Right renal pelvis (tissue), 4 donors: ENCODE measurements at places on chromosomes 7 and 10. TPM values are rescaled to one million over a fixed set of nuclear protein-coding genes. Genes with fewer than 3 reads are reported as not detected.
A peak's percentile ranks its signal among the peaks of the same experiment; 100 is the strongest.

- no peak for DNase-seq
These were observed 77.5 kb upstream of the FAM171A1 start for GRCh38 chr10:15448598-15448997.

DNA sequence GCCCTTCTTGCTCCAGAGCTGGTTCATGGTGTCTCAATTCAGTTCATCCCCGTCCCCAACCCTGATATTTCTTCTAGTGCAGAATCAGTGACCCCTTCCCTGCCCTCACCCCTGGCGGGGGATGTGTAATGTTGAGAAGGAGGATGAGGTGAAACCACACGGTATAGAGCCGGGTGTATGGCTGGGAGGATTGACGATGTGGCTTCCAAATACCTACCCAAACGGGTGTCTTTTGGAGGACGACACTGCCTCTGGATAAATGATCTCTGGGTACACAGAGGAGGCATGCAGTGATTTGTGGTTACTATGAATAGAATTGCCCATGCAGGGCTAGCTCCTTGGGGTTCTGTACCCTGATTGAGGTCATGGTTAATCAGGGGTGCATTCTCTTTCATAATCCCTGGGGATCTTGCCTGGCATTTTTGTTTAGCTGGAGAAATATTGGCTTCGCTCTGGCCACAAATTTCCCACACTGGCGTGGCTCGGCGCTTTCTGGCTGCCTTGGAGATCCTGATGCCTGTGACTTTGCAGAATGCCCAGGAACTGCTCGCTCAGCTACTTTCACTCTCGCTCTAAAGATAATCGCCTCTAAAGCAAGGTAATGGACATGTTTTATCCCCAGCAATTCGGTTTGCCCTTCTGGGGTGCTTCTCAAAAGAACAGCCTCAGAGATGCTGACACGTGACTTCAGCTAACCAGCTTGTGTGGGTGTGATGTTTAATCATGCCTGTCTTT, 89.2 kb downstream of the RBM20 start:
- DNase-seq, result no peak

Gene ATOH7
- 1.3 TPM for polyA plus RNA-seq

Gene NME8
- polyA plus RNA-seq, result 0.26 TPM

DNA sequence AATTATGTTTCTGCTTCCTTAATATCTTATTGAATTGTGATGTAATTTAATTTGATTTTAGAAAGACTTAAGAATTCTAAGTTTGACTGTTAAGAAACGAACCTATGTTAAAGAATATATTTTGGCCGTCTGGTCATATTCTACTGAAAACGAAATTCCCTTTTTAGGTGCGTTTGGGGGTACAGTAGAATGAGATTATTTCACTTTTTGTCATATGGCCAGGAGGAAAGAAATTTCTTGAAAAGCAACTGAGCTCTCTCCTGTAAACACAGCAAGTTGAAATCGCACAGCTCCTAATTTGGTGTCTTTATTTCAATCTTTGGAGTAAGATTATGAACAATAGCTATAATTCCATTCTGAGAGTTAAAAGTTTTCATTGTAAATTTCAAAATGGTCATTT, 227.6 kb downstream of the CACNB2 start:
- no peak for DNase-seq

- DNase-seq, result no peak
These were observed 22.5 kb downstream of the SYPL1 start for GRCh38 chr7:106089647-106090046.

Gene A1CF
- 6.0 TPM for polyA plus RNA-seq

DNA sequence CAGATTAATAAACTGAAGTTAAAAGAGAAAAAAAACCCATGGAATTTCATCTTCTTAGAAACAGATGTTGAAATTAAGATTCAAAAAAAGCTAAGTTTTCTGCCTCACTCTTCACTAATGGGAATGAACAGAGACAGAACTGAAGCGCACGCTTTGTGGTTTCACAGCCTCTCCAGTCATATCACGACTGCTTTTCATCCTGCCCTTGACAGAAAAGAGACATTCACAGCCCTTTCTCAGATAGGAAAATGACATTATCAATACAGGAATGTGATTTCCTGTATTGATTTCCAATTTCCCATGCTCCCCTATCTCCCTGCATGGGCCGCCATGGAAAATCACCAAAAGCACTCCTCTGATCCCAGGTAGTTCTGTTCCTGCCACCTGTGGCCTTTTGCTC, 108.2 kb downstream of the PFKFB3 start:
- no peak for DNase-seq

GRCh38 chr10:13890233-13891127, 303.7 kb downstream of the PRPF18 start:
- no peak for DNase-seq

DNA sequence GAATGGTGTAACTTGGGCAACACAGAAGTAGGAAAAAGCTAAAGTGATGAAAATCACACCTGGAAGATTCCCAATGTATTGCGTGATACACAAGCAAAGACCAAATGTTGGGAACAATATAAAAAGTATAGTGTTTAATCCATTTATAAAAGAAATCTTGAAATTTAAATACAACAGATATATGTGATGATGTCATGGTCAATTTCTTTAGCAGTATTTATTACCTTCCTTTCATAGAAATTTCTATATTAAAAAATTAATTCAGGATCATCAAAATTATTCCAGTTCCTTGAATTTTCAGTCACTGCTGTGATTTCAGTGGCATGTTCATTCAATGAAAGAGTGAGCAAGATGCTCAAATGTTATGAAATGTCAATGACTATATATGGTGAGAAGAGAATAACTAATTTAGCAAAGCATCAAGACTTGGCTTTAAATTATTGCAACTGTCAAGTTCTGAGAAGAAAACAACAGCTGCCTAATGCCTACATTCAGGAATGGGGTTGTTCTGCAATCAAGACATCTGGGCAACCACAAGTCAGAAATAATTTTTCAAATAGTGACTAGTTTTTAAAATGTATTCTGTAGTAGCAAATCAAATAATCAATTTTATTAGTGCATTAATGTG, 308.8 kb downstream of the SEMA3D start:
- DNase-seq, result no peak

GRCh38 chr7:12942609-12943008, 255.2 kb downstream of the ARL4A start:
- peak; percentile 33 for DNase-seq

DNA sequence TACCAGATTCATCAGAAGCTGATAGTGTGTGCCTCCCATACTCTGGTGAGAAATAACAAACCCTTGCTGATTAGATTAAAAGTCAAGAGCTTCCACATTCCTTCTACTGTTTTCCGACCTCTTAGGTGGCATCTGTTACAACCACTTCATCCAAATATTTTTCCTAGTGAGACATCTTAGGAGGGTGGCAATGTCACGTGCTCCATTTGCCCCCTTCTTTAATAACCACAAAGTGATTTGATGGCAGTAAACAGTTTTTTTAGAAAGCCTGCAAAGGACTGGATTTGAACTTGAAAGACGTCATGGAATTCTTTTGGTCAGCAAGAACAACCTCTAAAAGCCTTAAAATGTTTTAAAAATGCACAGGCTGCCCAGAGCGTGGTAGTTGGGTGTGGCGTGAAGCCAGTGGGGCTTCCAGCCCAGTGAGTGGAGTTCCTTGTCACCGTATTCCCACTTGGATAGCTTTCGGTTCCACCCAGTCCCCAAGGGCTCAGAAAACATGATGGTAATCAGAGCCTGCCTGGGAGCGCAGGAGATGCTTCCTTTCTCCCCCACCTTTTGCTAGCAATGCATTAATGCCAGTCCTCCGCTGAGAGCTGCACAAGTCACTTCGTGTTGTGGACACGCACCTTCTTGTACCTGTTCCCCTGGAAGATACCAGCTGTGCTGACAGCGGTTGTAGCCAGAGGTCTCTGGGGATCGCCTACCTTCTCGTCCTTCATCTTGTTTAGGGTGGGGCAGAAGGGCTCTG, 256.4 kb downstream of the KIAA1217 start:
- DNase-seq, result no peak

- DNase-seq, result peak; percentile 42
These were observed 58.5 kb downstream of the LGI1 start for GRCh38 chr10:93816123-93816747.

Gene TSPAN12
- polyA plus RNA-seq, result 199 TPM
